ENCODE measurements at places on chromosomes 7 and 10.

- no peak for DNase-seq
Measured at GRCh38 chr7:80520199-80520598, 8.3 kb upstream of the GNAT3 start.

- no peak for DNase-seq
Measured at GRCh38 chr10:19719284-19719683, 96.9 kb upstream of the PLXDC2 start.

DNA sequence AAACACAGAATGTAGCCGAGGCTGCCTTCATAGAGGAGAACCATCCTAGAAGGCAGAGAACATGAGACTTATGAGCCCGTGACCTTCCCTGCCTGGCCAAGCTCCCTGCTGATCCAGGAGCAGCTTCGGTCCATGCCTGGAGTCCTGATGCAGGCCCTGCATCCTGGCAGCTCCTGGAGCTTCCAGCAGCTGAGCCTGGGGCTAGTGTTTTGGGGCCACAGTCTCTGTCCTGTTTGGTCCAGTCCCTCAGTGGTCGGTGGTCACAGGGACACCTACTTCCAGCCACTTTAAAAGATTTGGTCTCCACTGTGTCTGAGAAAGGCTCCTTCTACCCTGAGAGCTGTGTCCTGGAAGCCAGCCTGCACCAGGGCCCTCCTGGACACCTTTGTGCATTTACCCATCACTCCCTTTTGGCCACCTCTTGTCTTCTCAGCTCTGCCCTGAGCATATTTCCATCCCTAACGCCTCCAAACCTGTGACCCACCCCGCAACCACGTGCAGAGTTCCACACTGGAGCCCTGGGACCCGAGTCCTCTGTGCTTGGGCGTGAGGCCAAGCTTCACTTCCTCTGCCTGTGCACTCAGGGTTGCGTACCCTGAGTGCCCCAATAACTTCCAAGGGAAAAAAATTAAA is 315.2 kb upstream of the ZNF32 start:
- no peak for DNase-seq

- no peak for DNase-seq
Measured at GRCh38 chr7:75984130-75985008, 10.0 kb downstream of the TMEM120A start.

GRCh38 chr7:69436946-69437345 is 161.3 kb upstream of the AUTS2 start:
- DNase-seq: no peak

GRCh38 chr10:118045837-118046394 is 825 bp downstream of the RAB11FIP2 start:
- peak; percentile 9 for DNase-seq

DNA sequence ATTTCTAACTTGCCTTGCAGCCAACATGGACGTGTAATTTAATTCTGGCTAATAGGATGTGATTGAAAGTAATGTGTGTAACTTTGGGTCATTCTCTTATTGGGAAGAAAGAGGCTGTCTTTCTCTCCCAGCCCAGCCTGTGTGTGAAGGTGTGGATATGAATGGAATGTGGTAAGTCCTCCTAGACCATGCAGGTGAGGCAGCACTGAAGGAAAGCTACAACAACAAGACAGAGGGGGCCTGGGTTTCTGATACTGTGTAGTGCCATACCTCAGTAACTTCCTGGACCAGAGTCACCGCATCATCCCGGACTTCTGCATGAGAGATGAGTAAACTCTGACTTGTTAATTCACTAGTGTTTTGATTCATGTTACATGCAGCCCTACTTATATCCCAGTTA is 237.0 kb downstream of the EXOC4 start:
- DNase-seq: no peak

DNA sequence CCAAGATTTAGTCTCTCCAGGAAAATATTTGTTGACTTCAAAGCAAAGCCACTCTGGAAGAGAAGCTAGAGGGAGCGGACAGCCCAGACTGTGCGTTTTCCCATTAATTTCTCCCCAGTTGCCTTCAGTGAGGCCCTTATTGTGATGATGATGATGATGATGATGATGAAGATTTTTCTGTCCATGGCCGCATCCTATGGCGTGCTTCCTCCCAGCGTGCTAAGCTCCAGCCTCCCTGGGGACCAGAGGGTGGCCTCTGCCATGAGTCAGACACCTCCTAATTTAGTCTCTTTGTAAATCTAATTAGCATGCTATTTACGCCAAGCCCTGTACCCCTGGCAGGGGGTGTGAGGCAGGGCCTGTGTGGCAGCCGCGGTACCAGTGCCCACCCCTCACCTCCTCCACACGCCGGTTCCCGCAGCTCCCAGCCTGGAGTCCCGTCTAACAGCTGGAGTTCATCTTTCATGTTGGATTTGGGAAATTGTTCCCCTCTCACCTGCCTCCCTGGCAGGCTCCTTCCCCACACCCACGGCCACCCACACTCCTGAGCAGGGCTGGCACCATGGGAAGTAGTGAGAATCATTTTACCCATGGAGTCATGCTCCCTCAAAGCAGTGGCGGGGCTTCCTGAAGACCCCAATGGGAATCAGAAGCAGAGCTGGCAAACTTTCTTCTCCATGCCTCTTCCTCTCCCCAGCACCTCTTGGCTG is 92.2 kb downstream of the C10orf105 start:
- no peak for DNase-seq

- no peak for DNase-seq
Measured at GRCh38 chr7:142796001-142796500, 25.3 kb downstream of the PRSS2 start.

GRCh38 chr10:68027429-68027828 is 47.7 kb downstream of the HERC4 start:
- no peak for DNase-seq

GRCh38 chr7:93890464-93891068 is at the start of gene TFPI2:
Gene TFPI2, minus strand, starts transcription at chr7:93890753. Its CDS starts 75 bp downstream, at chr7:93890678.
- DNase-seq: no peak

DNA sequence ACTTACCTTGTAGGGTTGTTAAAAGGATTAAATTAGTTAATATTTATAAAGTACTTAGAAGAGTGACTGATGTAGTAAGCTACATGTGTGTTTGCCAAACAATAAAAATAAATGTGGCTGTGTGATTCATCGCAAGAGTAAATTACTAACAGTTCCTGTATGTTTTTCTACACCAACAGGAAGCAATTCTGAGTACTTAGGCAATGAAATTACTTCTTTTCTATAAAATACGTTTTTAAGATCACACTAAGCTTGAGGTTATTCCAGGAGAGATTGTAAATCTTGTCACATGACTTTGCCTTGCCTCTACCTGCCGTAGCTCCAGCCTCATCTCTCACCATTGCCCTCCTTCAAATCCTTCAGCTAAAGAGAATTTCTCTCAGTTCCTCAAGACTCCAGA is 18.1 kb upstream of the GSTK1 start:
- DNase-seq: no peak

DNA sequence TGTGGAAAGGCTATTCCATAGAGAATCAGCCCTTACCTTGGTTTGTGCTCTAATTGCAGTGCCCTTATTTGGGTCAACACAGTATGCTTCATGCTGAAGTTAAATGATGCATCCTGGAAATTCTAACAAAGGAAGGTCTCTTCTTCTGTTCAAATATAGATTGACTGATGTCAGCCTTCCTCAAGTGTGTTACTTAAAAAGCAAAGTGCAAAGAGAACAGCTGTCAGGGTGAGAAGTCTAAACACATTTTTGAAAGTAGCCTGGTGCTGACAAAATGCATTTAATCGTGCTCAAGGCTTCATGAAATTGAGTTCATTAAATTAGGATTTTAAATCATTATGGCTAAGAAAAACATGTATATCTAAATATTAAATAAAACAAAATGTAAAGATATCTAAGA is 19.5 kb downstream of the AGR2 start:
- DNase-seq: no peak

- DNase-seq: no peak
Measured at GRCh38 chr7:41039981-41040380, 662.9 kb downstream of the INHBA start.

GRCh38 chr7:143974459-143974858 is 19.8 kb downstream of the OR2F1 start:
- DNase-seq: no peak

DNA sequence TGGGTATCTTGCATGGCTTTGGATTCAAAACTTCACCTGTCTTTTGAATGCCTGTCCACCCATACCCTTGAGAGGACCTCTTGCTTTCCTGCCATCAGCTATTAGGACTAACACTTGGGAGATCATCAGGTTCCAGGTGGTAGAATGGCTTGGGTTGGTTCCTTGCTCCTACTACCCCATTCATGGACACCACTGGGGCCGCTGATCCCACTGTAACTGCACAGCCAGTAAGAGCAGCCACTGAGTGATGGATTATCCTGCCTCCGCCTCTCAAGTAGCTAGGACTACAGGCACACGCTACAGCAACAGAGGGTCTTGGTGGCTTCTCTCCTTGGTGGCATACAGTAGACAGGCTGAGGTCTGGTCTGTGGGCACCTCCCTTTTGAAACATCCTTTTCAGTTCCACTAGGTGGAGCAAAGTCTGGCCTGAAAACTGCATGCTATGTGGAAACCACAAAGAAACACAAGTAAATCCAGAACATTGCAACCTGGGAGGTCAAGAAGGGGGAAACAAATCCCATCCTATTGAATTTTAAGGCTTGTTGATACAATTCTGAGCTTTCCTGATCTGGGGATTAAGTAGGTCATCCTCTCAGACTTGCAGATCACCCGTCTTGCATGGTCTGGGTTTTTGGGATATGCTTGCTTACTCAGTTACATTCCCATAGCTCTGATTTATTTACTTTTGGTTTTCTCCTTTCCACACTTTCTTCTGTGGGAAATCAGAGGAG is 9.4 kb downstream of the WBP1L start:
- no peak for DNase-seq

DNA sequence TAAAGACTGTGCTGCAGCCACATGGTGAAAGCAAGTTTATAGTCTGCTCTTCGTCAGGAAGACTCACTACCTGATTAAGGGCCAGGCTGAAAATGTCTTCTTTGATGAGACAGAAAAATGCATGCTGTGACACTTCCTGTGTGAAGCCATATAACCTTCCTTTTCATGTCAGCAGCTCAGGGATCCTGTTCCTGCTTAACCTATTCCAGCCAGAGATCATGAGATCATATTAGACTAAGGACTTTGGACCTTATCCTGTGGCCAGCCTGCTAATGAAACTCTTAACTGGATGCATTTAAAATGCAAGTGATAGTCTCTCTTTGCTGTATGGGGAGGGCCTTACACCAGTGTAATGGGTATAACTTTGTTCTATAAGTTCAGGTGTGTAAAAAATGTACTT is 165.2 kb downstream of the PTEN start:
- no peak for DNase-seq

DNA sequence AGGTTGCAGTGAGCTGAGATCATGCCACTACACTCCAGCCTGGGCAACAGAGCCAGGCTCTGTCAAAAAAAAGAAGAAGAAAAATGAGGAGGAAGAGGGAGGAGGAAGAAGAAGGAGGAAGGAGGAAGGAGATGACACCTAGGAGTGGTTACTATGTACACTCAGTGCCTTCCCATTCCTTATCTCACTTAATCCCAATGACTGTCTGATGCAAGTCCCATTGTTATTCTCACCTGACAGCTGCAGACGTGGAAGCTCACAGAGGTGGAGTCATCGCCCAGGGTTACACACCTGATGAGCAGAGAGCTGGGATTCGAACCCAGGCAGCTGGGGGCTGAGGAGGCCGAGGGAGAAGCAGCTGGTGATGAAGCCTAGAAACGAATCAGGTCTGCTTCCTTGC is 258.8 kb downstream of the SNX10 start:
- no peak for DNase-seq

DNA sequence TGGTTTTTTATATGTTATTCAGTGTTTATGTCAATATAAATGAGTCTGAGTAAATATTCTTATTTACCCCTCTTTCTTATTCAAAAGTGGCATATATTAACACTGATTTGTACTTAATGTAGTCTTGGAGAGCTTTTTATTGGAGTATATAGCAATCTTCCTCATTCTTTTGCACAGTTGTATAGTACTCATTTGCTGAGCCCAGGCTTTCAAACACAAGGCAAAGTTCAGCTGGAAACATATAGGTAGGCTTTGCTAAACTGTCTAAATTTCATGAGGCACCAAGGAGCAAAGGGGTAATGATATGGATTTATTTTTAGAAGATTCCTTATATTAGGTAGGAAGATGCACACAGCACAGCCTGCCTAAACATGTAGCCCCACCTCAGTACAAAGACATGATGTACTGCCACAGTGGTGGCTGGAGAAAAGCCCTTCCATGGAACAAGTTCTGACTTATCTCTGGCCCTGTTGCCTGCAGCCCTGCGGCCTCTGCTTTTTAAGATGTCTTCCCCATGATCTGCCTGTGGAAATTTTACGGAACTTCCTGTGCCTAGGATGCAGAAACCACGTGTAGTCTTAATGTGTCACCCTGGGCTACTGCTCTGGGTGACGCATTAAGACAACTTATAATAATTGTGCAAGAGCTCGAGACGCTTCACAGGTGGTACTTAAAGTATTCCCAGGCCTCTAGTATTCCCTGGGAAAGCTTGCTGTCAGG is 9.6 kb upstream of the PDCD4 start:
- no peak for DNase-seq

DNA sequence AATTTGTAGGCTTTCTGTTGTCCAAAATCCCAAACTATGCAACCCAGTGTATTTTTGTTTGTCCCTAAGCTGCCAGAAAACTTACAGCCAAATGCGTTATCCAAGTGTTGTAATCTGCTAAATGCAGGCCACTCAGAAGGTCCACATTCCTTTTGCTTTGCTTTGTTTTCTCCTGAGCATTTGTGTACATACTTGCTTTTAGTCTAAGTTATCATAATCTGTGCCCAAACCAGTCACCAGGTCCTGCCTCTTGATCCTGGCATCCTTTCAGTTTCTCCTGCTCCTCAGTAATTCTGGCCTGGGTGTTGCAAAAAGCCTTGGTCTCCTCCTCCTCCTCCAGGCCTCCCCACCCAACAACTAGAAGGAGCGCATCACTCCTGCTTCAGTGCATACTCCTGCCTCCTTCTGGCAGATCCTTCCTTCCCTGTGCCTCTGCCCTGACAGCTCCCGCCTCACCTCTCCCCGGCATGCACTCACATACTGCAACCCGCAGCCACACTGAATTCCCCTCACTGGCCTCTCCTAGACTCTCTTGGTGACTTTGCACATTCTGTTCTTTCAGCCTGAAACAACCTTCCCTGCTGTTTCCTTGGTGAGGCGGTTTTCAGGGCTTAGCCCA is 2.3 kb downstream of the DENND2A start:
- DNase-seq: no peak

- no peak for DNase-seq
Measured at GRCh38 chr10:43000651-43001426, 76.0 kb upstream of the RET start.

All from naive thymus-derived CD4-positive, alpha-beta T cell (primary cell).